Neural crest cell (in vitro differentiated cells): ENCODE measurements at places on chromosomes 3 and 15. TPM values are rescaled to one million over a fixed set of nuclear protein-coding genes. Genes with fewer than 3 reads are reported as not detected.
A peak's percentile ranks its signal among the peaks of the same experiment; 100 is the strongest.

GRCh38 chr15:77409259-77410156 is 10.4 kb downstream of the PEAK1 start:
- H3K36me3 ChIP-seq = no peaks in the 10 kb centered on the region
- no peak for DNase-seq
- H3K4me1 ChIP-seq = peaks cover 4% of the 10 kb centered on the region
- no peaks in the 10 kb centered on the region for H3K27me3 ChIP-seq
- no peak overlapping the region for H3K4me3 ChIP-seq
- H3K27ac ChIP-seq = no peak overlapping the region

PIAS1 gene
- 41.3 and 42.6 TPM in 2 replicates for total RNA-seq

CLRN1 gene
- not detected in 2 replicates for total RNA-seq

- peaks cover 34% of the 10 kb centered on the region for H3K4me1 ChIP-seq
- peaks cover 6% of the 10 kb centered on the region for H3K36me3 ChIP-seq
- H3K27me3 ChIP-seq = no peaks in the 10 kb centered on the region
- peak overlapping the region; percentile 42 for H3K4me3 ChIP-seq
- peak overlapping the region; percentile 97 for H3K27ac ChIP-seq
Measured at GRCh38 chr3:36969540-36970432, 23.1 kb downstream of the EPM2AIP1 start.

SCN10A gene
- not detected in 2 replicates for total RNA-seq
